Naive B cell (primary cell): ENCODE measurements at places on chromosomes 2 and 18. TPM values are rescaled to one million over a fixed set of nuclear protein-coding genes. Genes with fewer than 3 reads are reported as not detected.

GRCh38 chr18:13376841-13377351 is 158.3 kb downstream of the LDLRAD4 start:
- H3K36me3 ChIP-seq = no peaks in the 10 kb centered on the region
- no peak overlapping the region for H3K4me3 ChIP-seq
- no peak overlapping the region for H3K27ac ChIP-seq

GRCh38 chr2:127043367-127044164 is 63.4 kb downstream of the BIN1 start:
- H3K4me3 ChIP-seq = no peak overlapping the region
- no peak overlapping the region for H3K27ac ChIP-seq
- no peaks in the 10 kb centered on the region for H3K36me3 ChIP-seq
- DNase-seq = no peak
- H3K27me3 ChIP-seq = no peaks in the 10 kb centered on the region

DNA sequence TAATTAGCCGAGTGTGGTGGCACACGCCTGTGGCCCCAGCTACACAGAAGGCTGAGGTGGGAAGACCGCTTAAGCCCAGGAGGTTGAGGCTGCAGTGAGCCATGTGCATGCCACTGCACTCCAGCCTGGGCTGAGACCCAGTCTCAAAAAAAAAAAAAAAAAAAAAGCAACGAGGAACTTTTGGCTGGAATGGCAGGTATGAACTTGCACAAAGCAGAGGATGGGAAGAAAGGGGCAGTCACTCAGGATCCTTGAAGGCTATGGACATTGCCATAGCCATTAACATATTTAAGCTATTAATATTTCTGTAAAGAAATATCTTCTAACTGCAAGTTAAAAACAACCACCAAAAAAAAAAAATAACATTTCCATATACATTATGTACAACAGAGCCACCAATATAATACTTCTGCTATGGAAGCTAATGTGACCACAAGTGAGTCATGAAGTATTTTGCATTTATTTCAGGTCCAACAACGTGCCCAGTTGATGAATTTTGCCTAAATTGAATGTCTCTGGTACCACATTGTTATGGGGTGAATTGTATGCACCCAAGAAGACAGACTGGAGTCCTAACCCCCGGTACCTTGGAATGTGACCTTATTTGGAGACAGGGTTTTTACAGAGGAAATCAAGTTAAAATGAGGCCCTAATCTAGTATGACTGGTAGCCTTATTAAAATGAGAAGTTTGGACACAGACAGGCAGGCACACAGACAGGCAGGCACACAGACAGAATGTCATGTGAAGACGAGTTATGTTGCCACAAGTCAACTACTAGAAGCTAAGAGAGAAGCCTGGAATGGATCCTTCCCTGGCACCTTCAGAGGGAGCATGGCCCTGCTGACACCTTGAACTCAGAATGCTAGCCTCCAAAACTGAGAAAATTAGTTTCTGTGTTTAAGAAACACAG is 102.8 kb downstream of the RBMS1 start:
- DNase-seq = no peak
- H3K36me3 ChIP-seq = no peaks in the 10 kb centered on the region
- no peak overlapping the region for H3K4me3 ChIP-seq
- H3K4me1 ChIP-seq = peaks cover 75% of the 10 kb centered on the region

The UGT1A3 gene
- polyA plus RNA-seq = not detected

The SCN7A gene
- not detected for polyA plus RNA-seq

The MAP2 gene
- 10.1 TPM for polyA plus RNA-seq

The STON1 gene
- 0.14 TPM for polyA plus RNA-seq
